HT1080 (cell line): ENCODE measurements at places on chromosomes 4 and X.
A peak's percentile ranks its signal among the peaks of the same experiment; 100 is the strongest.

DNA sequence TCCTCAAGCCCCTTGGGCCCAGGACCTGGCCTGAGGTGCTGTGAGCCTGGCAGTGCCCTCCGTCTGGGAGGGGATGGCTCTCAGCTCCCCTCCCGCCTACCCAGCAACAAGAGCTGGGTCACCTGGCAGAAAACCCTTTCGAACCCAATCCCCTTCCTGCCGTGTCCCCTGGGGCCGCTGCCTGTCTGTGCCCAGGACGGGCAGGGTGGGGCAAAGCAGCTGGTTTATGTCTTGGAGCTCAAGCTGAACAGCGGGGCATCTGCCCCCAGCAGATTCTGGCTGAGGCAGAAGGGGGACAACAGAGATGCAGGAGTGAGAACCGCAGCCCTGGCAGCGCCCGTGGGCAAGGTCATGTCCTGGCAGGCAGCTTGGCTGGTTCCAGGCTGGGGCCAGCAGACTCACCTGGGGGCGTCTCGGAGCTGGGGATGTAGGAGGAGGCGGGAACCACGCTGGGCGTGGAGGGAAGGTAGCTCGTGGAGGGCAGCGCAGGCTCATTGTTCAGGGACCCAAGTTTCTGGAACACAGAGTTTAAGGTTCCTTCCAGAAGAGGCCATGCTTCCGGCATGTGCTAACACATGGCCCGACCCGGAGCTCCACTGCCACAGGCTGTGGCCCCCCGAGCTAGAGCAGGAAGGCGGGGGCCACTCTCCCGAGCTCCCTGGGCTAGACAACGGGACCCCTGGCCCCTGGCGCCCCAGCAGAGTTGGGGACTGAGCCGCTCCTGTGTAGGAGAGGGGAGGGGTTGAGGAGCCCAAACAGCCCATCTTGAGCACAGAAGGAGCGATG is 24.2 kb downstream of the NELFA start:
- no peak for DNase-seq

DNA sequence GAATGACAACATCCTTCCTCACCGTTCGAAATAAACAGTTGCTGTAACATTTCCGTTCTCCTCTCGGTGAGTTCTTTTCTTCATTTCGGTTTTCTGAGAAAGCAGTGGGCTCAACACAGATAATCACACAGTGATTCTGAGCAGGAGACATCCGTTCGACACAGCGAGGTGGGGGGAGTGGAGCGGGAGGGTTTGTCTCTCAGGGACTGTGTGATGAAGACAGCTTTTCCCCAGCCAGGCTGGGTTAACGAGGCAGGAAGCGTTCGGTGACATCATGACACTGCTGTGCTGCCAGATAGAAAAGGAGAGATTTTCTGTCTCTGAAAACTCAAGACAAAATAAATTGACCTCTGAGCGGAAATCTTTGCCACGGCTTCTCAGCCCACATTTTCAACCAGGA is 119.3 kb downstream of the CRLF2 start:
- no peak for DNase-seq

DNA sequence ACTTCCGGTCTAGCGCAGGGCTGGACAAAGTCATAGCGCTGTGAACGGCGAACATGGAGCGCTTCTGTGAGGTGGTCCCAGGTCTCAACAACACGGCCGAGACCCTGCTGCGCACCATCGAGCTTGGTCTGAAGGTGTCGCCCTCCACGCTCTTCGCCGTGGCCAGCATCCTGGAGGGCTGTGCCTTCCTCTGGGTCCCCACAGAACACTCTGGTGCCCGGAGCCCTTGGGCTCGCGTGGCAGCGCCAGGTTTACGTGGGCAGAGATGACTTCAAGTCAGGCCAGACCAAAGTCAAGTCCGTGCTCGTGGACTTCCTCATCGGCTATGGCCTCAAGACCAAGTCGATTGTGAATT is 128.6 kb downstream of the ANAPC4 start:
- no peak for DNase-seq

DNA sequence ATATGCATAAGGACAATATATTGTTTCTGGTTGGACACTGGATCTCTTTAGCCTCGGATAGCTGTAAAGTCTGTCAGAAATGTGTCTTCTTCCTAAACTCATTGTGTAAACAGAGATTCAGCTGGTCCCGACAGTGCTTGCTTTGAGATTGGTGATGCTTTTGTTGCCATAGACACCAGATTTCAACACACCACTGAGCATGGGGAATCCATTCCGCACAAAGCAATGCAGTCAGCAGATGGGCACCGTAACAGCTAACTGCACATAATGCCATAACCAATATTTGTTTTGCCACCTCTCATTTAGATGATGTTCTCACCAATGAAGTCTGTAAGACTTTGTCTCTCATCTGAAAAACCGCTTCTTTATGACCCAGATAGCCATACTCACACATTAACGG is 33.3 kb upstream of the FAM47C start:
- no peak for DNase-seq

GRCh38 chr4:88104902-88105610 is 53.4 kb downstream of the ABCG2 start:
- DNase-seq = peak; percentile 82
